Glomerular endothelial cell (primary cell): ENCODE measurements at places on chromosomes 4 and X. TPM values are rescaled to one million over a fixed set of nuclear protein-coding genes. Genes with fewer than 3 reads are reported as not detected.

GRCh38 chr4:173211838-173212237 is 43.2 kb downstream of the GALNT7 start:
- DNase-seq = no peak

GRCh38 chrX:130176354-130176776 is 4.6 kb downstream of the RAB33A start:
- no peak for DNase-seq

The MTNR1A gene
- not detected in 2 replicates for total RNA-seq

- DNase-seq = no peak
Measured at GRCh38 chr4:142900622-142901021, 54.5 kb upstream of the INPP4B start.

GRCh38 chr4:168784786-168785461 is 225.1 kb downstream of the CBR4 start:
- DNase-seq = no peak

GRCh38 chr4:157590679-157591078 is 370.2 kb downstream of the GRIA2 start:
- DNase-seq = no peak

The USP11 gene
- total RNA-seq = 23.6 and 45.0 TPM in 2 replicates

GRCh38 chr4:94877973-94878372 is 120.2 kb downstream of the BMPR1B start:
- no peak for DNase-seq
